ENCODE measurements at places on chromosomes 16 and 17.

- no peak for DNase-seq
Measured at GRCh38 chr17:17053446-17054379, 11.5 kb downstream of the MPRIP start.

GRCh38 chr16:55699616-55700015 is 43.8 kb downstream of the SLC6A2 start:
- no peak for DNase-seq

- DNase-seq, result no peak
Measured at GRCh38 chr16:84864326-84864955, 44.7 kb downstream of the CRISPLD2 start.

DNA sequence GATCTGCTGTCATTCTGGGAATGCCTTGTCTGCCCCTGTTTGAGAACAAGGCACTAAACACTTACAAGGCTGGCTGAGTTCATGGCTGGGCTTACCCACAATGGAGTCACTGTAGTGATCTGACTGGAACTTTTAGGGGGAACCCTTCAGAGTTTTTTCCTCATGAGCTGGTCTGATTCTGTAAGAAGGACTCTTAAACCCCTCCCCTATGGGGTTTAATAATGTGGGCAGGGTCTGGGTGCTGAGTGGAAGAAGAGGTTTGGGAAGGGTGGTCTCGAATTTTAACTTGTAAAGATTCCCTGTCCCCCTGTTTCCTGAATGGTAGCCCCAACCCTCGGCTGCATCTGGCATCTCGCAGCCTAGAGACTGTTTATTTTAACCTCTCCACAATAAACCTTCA is 30.6 kb downstream of the OSBPL7 start:
- no peak for DNase-seq

- DNase-seq, result no peak
Measured at GRCh38 chr17:65886315-65887245, 305.4 kb downstream of the CEP112 start.

DNA sequence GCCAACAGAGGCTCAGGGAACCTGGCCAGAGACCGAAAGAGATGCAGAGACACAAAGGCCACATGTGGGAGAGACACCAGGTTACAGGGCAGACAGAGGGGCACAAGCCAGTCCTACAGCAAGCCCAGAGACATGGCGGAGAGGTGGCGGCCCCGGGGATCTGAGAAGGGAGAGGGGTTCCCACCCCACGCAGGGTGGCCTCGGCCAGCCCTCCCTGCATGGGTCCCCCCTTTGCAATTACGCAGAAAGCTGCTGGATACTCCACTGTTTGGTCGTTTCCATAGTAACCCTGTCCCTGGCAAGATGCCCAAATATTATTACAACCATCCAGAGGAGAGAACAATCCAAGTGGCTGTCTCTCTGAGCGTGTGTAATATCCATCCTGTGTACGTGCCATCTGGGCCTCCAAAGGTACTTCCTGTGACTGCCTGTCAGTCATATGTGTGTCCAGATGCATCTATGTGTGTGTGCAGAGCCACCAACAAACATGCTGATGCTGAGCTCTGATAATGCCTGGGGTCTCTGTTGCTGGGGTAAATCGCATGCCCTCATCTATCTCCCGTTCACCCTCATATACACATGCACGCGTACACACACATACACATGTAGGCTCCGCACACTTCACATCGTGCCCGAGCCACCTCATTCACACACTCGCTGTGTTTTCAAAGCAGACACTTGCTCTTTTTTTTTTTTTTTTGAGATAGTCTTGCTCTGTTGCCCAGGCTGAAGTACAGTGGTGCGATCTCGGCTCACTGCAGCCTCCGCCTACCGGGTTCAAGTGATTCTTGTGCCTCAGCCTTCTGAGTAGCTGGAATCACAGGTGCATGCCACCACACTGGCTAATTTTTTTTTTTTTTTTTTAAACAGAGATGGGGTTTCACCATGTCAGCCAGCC is 5.5 kb downstream of the PCGF2 start:
- no peak for DNase-seq

DNA sequence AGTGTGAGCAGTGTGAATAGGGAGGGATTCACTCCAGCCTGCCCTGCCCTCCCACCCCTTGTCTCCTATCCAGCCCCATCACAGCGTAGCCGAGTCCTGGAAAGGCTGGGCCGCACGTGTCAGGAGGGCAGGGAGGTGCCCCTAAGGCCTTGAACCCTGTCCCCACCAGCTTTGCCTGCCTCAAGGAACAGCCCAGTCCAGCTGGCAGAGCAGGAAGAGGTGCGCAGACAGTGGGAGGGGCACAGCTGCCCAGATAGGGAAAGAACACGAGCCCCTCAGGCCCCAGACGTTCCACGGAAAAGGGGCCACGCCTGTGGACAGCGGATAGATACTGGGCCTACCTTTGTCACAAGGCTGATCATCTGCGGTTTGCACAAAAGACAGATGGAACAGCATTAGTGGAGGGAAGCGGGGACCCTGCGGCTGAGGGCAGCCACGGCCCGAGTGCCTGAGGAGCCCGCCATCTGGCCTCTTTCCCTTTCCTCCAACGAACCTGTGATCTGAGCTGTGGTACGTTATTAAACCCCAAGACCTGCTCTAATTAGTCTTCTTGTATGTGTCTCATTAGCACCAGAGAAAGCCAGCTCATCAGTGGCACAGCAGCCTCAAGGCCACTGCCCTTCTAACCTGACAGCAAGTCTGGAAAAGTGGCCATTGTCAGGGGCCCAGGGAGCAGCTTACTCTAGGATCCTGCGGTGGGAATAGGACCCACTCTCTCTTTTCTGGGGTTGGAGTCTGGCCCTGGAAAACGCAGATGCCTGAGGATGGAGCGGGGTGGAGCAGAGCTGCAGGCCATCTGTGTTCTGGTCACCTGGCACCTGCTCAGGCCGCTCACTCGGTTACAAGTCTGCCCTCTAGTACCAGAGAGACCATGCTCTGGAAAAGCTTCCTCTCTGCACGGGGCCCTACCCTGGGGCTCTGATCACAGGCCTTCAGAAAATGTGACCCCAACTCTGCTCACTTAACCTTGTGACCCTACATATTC is 16.3 kb downstream of the MPP3 start:
- DNase-seq, result no peak

- no peak for DNase-seq
Measured at GRCh38 chr17:73729101-73729500, 84.9 kb upstream of the SDK2 start.

DNA sequence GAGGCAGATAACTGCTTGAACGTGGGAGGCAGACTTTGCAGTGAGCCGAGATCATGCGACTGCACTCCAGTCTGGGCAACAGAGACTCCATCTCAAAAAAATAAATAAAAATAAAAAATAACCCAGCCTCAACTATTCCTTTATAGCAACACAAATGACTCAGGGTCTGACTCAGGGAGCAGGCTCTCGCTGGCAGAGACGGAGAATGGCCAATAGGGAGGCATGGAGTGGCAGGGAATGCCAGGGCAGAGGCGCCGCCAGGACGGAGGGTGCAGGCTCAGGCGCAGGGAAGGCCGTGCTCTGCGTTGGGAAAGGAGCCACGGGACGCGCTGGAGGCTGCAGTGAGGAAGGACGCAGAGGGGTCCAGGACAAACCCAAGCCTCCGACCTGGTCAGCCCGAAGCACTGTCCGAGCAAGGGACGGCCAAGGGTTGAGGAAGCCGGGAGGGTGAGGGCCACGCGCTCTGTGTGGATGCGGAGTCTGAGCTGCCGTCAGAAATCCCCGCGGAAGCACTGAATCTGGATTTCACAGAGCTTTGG is 40.3 kb downstream of the PKD1 start:
- no peak for DNase-seq

GRCh38 chr17:77410470-77410869 is 269.7 kb downstream of the SEC14L1 start:
- DNase-seq, result no peak

GRCh38 chr16:69763599-69763942 is 1.4 kb downstream of the WWP2 start:
- DNase-seq, result no peak

GRCh38 chr16:86512301-86512859 is 2.1 kb downstream of the FOXF1 start:
- no peak for DNase-seq

GRCh38 chr16:12210925-12211869 is 234.7 kb downstream of the SNX29 start:
- DNase-seq, result no peak

- DNase-seq, result no peak
Measured at GRCh38 chr17:3956327-3956957, 7.8 kb downstream of the ATP2A3 start.

DNA sequence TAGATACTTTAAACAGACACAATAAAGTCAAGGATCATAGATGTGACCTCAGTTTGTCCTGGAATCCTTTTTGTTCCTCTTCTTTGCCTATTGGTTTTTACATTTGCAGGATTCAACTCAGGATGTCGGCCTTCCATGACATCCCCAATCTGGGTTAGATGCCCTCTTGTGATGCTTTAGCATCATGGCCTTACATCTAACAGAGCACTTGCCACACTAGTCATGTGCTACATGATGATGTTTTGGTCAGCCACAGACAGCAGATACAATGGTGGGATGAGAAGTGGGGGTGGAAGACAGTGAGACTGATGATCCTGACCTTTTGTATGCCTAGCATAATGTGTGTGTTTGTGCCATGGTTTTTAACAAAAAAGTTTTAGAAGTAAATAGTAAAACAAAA is 1.8 kb upstream of the SYNRG start:
- DNase-seq, result no peak

GRCh38 chr17:3915581-3915994 is 677 bp downstream of the P2RX1 start:
- no peak for DNase-seq

GRCh38 chr17:37841232-37841631 is 83.0 kb upstream of the TBC1D3K start:
- DNase-seq, result no peak

DNA sequence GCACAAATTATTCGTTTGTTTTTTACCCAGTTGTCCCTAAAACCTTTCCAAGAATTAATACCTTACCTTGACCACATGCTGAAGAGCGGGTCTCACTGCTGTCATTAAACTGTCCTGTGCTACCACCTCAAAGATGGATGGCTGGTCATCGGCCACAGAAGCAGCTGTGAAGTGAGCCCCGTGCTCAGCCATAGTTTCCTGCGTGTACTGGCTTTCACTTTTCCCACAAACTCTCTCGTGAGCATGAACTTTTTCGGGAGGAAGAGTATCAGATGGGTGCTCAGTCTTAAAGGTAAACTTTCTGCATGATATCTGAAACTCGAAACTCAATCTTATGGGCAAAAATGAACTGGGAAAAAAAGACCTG is 558 bp downstream of the PEX12 start:
- no peak for DNase-seq

- DNase-seq, result no peak
Measured at GRCh38 chr16:74734361-74735161, 33.9 kb upstream of the MLKL start.

GRCh38 chr16:82793528-82794245 is 166.9 kb downstream of the CDH13 start:
- no peak for DNase-seq

DNA sequence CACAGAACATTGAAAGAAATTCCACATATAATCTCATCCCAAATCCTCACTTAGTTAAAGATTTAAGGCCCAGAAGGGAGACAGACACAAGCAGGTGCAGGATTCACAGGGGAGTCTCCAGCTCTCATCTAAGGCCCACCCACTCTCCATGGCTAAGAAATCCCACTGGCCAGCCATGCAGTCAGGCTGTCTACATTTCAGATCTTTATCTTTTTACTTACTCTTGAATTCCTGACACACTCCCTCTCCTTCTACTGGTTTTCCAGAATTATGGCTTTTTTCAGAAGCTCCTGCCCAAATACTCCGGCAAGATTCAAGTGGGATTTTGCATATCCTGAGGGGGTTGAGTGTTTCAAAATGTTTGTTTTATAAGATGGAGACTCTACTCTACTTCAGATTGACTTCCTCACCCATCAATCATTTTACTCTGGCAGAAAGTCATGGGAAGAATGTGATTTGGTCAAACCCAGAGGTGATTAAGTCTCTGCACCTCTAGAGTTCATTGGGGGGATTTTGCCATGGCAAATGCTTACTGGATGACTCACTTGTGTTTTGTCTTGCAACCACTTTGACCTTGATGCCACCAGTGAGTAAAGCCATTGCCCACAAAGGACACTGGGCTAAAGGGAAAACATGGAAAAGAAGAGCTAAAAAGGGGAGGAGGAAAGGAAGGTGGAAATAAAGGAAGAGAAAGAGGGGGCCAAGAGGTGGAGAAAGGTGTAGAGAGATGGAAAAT is 688.8 kb upstream of the SALL1 start:
- DNase-seq, result no peak

DNA sequence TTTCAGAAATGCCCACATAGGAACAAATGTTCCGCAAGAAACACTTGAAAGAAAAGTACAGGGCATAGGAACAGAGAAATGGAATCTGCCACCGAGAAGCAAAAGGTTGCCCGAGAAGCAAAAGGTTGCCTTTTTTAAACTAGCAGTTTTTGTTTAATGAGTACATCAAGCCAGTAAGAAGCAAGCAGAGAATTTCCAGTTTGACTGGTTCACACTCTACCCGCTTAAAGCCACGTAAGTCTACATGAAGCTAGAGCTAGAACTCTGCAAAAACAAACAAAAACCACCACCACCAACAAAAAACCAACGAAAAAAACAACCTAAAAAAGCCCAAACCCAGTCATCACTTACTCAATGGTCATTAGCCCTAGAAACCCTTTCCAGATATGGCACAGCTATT is 144.3 kb downstream of the MAP2K6 start:
- DNase-seq, result no peak

GRCh38 chr16:71626018-71626857 is at the start of gene MARVELD3:
MARVELD3 (plus strand) TSS chr16:71626184; CDS start chr16:71626230, 46 bp downstream.
- no peak for DNase-seq

DNA sequence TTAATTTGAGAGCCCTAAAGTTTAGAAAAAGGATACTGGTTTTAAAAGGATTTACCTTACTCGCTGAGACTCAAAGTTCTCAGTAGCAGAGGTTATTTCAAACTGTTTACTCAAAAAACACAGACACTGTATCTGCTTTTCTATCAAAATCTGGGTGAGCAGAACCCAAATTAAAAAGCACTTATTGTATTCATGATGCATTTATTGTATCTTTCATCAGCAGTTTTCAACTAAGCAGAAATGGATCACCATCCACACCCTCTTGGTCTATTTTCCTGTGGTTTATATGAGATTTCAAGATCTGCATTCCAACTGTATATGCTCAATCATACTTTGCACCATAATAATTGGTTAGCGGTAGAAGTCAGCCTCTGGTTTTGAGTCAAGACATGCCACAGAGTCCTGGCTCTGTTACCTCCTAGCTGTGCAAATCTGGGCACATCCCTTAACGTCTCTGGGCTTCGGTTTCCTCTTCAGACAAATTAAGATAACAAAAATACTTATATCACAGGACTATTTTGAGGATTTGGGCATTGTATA is 109.5 kb downstream of the ASIC2 start:
- no peak for DNase-seq

All from HS-5 (cell line).